ENCODE measurements at places on chromosomes 12 and 14.
A peak's percentile ranks its signal among the peaks of the same experiment; 100 is the strongest.

DNA sequence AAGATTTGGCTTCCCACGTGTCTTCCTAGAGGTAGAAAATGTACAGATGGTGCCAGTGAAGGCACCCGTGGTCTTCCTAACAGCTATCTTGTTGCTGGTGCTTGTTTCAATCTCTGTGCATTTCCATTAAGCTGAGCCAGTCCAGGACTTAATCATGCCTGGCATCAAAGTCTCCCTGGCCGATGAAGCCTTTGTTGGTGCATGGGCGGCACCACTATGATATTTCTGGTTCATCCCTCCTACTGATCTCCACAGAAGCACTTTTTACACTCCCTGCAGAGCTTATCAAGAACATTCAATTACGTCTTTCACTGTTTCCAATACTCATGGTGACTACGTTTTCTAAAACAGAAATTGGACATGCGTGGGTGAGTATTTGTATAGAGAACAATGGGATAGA is 128.4 kb downstream of the TTC8 start:
- no peak for DNase-seq

DNA sequence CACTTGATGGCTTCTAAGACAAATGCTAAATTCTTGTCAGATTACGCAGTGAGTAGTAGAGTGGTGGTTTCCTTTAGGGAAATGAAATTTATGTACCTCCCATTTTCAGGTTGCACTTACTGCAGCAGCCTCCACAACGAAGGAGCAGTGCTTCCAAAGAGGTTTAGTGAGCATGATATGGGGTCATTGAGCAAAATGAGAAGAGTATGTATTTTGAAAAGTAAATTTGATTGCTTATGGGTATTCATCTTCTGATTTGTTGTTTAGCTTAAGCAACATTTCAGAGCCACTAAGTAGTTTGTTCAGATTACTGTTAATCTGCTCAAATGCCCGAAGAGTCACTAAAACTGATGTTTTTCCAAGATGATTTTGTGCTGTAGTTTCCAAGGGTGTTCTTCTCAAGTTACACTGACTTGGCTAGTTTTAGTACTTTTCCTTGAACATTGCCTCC is 493.6 kb downstream of the PCNX1 start:
- DNase-seq = no peak

- no peak for DNase-seq
These were observed 4.2 kb upstream of the DTD2 start for GRCh38 chr14:31461545-31461944.

DNA sequence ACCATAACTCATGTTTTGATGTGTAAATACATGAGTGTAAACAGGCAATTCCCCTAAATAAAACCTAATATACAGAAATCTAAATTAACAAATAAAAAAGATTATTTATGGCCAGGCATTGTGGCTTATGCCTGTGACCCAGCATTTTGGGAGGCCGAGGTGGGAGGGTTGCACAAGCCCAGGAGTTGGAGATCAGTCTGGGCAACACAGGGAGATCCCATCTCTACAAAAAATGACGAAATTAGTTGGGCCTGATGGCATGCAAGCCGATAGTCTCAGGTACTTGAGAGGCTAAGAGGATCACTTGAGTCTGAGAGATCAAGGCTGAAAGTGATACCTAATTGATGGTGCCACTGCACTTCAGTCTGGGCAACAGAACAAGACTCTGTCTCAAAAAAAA is 48.7 kb downstream of the BCAT1 start:
- DNase-seq = no peak

- no peak for DNase-seq
These were observed 11.4 kb upstream of the NOPCHAP1 start for GRCh38 chr12:104974626-104975290.

GRCh38 chr12:52349196-52349595 is 18.1 kb downstream of the KRT85 start:
- DNase-seq = no peak

- DNase-seq = no peak
These were observed 19.4 kb downstream of the UTP20 start for GRCh38 chr12:101299346-101299745.

GRCh38 chr14:50559990-50560930 is at the start of gene ATL1:
Gene ATL1 (plus strand): TSS chr14:50560145. CDS start chr14:50560266, 121 bp downstream.
- DNase-seq = peak; percentile 9

All from activated T-cell treated with anti-CD3 and anti-CD28 coated beads for 1 hour (primary cell).